IMR-90 (cell line): ENCODE measurements at places on chromosomes 5 and 9. TPM values are rescaled to one million over a fixed set of nuclear protein-coding genes. Genes with fewer than 3 reads are reported as not detected.

DNA sequence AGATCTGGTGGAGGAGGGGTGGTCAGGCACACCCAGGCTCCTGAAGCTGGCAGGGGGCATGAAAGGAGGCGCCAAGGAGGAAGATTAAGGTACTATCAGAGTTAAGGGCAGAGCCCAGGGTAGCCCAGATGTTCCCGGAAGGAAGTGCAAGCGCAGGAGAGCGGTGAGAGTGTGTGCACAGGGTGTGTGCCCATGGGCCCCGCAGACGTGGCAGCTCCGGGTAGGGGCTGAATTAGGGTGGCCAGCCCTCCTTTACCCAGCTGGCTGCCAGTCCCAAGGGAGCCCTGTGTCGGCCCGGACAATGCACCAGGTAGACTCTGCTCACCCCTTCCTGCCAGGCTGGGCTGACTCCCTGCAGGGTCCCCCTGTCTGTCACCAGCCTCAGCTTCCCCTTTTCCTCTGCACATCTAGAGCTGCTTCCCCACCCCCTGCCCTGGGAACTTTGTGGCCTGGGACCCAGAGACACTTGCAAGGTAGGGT is at the start of gene SMIM33:
TSS of gene SMIM33 (plus strand) at position 184 of the 480 bp plus-strand sequence. CDS start at position 302, 118 bp downstream.
- DNase-seq: no peak

DNA sequence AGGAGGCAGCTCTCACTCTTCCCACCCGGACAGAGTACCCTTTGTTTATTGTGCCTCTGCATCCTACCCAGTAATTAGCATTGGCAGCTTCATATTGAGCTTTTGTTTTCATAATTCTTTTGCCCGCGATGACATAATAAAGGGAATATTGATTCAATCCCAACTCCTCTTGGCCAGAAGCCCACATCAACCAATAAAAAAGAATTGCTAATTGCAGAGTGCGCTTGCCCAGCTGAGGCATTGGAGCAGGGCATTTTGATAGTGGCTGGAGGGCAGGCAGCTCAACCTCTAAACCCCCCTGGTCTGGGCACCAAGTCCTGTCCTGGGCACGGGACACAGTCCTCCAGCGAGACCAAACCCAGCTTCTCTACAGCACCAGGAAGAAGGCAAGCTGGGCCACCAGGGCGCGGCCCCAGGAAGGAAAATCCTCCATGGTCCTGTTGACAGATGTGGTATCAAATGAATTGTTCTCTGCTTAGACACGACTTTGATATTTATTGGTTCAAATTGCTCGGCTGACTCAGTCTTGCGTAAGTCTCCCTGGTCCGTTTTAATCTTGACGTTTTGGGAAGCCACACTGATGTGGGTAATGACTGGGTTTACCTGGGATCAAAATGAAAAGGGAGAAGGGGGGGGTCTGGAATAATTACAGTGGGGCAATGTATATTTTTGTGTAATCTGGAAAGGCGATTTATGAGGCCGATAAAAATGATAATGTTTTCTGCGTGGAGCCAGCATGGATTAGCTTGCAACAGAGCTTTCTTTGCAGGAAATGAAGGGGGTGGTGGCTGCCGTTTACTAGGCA is 220.7 kb upstream of the MSX2 start:
- DNase-seq: peak; percentile 84

GRCh38 chr9:72443855-72444254 is 77.6 kb upstream of the TMC1 start:
- DNase-seq: no peak

DNA sequence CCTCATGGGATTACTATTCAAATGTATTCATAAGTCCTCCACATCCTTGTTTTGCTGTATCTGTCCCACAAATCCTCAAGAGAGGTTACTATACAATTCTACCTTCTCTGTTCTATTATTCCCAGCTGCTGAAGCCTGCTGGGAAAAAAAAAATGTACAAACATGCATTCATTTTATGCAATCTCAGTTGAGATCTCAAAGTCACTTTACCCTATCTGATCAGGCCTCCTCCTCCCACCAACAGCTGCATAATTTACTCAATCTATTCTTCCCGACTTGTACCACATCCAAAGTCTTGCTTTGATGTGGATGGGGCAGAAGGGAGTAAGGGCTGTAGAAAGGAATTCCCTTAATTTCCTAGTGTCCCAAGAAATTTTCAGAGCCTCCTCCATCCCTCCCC is 28.6 kb downstream of the PSIP1 start:
- DNase-seq: no peak

DNA sequence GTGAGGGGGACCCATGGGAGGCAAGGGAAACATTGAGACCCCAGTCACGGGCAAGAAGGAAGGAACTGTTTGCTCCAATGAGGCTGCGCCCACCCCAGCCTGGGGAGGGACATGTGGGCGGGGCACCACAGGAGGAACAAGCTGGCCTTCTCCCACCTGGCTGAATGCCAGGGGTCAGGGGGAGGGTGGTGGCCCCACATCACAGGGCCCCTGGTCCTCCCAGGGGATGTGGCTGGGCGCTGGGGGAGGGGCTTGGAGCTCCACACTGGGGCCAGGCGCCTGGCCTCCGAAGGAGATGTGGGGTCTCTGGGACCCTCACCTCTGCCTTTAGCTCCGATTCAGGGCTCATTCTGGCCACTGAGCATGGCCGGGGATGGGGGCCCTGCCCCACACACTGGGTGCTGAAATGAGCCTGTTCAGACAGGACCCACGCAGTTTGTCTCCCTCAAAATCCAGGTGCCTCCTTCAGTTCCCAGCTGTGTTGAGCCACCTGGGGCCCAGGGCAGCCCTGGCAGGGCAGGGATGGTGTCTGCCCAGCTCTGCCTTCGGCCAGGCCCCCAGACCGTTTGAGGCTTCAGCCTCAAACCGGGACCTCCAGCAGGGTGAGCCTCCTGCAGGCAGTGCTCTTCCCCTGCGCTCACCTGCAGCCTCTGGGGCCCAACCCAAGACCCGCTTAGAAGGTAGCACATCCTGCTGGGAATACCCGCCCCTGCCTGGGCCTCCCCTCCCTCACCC is 33.2 kb upstream of the NOTCH1 start:
- DNase-seq: no peak

DNA sequence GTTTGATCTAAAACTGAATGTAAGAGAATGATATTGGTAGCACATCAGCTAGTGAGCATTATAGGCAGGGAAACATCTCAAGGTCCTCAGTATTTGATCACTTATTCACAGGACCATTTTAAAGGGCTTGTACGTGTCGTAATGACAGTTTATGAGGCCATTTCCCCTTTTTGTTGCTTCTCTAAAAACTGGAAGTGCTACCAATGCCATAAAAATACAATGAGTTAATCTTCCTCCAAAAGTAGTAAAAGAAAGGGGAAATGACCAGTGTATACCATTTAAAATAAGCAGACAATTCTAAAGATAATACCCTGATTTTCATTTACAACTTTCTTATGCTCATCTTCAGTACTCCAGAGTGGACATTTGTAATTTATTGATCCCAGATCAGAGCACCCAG is 285.8 kb upstream of the PCSK5 start:
- no peak for DNase-seq

DNA sequence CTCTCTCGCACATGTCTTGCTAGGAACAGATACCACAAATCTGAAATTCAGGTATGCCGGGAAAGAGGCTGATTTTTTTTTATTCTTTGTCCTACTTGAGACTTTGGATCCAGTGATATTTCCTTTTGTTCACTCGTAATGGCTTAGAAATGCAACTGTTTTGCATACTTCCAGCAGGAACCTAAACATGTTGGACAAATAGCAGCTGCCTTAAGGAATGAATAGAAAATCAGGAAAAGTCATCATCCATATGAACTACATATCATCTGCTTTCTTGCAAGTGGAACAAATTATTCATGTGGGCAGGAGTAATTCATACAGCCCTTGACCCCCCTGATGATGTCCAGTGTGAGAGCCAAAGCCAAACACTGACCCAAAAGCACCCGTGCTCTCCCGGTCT is 17.4 kb downstream of the TTC39B start:
- peak; percentile 59 for DNase-seq

GRCh38 chr5:143812085-143812705 is at the start of gene HMHB1:
TSS of gene HMHB1 (plus strand) at chr5:143812161.
- no peak for DNase-seq

DNA sequence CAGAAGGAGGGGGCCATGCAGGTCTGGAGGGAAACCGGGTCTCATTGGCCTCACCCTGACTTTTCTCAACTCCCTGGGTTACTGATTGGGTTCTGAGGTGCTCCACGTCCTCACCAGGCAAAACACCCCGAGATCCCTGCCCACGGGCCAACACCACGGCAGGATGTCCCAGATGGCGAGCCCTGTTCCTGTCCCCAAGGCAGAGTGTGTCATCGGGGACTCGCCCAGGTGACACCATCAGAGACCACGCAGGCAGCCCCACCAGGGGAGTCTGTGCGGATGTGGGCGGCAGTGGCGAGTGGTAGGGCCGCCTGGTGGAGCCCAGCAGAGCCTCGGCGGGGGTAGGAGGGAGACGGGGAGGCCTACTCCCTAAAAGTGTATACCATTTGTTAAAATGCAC is 59.0 kb upstream of the UBAC1 start:
- DNase-seq: no peak

DNA sequence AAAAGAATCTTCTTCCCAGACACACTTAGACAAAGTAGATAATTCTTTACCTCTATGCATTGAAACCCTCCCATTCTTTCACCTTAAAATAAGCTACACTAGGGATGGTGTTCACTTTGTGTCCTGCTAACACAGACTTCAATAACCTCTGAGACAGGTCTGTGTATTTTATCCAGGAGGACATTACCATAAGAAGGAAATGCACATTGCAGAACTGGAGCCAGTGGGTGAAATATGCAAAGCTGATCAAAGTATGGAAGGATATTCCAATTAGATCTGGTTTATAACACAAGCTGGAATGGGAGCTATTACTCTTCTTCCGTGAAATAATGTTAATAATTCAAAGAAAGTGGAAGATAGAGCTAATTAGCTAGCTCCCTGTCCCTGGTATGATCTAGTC is 204.1 kb downstream of the BRINP1 start:
- no peak for DNase-seq

GRCh38 chr5:67610186-67610912 is 413.8 kb upstream of the CD180 start:
- no peak for DNase-seq

GRCh38 chr5:94362857-94363256 is 255.5 kb downstream of the KIAA0825 start:
- DNase-seq: no peak

DNA sequence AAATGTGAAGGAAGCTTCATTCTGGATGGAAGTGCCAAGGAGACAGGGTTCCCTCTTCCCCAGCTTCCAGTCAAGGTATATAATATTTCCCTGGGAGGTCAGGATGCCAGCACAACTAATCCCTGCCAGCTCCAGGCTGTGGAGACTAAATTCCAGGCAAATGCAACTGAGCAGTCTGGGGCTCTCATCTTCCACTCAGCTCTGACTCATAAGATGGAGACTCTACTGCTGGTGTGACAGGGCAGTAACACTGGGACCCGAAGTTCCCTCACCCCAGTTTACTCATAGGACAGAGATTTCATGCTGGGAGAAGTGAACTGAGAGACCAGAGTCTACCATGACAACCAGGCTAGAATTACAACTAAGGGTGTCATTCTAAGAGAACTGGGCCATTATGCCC is 235.4 kb downstream of the FSTL4 start:
- DNase-seq: no peak

GRCh38 chr5:143708672-143709071 is 103.3 kb upstream of the HMHB1 start:
- no peak for DNase-seq

Gene KIF27
- 1.6 and 2.2 TPM in 2 replicates for total RNA-seq

Gene RMND5B
- total RNA-seq: 11.7 and 14.0 TPM in 2 replicates

Gene C9orf43
- total RNA-seq: 0.28 and 0.36 TPM in 2 replicates

Gene IL5
- total RNA-seq: not detected in 2 replicates

Gene CER1
- not detected in 2 replicates for total RNA-seq
